ENCODE measurements at places on chromosomes 16 and 17. TPM values are rescaled to one million over a fixed set of nuclear protein-coding genes. Genes with fewer than 3 reads are reported as not detected.

The HS3ST3B1 gene
- 3.3 TPM for total RNA-seq

DNA sequence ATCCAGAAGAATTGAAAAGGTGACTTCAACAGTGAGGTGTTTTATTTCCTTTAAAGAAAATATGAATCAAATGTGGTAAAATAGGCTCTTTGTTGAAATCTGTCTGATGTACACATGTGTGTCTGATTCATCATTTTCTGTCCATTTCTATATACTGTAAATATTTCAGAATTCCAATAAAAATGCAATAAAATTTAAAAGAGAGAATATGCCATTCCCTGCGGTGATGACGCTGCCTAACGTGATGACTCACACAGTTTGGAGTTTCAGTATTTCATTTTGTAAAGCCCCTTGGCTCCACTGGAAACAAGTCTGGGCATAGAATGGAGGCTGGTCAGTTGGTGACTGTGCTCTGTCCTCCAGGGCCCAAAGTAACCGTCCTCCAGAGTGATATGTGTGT lies 482.5 kb upstream of the CDH5 start:
- DNase-seq, result peak; percentile 65

DNA sequence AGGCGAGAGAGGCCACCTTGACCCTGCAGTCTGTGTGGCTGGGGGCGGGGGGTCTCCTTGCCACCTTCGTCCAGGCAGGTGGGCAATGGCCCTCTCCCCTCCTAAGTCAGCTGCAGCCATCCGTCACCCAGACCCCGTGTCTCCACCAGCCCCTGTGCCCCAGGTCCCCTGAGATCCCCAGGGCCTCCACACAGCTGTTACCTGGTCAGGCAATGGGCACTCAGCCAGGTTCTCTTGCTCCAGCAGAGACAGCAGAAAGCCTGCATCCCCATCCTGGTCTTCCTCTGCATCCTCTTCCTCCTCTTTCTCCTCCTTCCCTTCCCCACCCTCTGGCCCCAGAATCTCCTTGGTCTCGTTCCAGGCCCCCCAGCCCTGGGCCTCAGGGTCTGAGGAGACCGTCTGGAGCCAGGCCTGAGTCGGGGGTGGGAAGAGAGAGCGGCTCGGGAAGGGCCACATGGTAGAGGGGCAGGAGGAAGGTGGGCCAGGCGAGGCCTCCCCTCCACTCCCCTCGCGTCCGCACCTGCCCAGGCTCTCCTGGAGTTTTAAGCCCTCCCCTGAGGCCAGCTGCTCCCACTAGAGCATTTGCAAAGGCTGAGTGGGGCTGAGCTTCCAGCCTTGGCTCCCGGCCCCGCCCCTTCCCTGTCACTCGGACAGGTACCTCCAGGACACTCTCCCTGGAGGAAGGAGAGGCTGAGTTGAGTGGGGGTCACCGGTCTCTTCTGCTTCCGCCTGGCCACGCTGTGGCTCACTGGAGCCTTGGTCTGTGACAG lies at the start of gene PABPN1L:
TSS of gene PABPN1L (minus strand) at position 510 of the 770 bp plus-strand sequence. CDS start at position 456, 54 bp downstream.
- no peak for DNase-seq

- no peak for DNase-seq
These were observed 120.9 kb upstream of the HS3ST2 start for GRCh38 chr16:22692916-22693637.

- no peak for DNase-seq
These were observed 18.1 kb downstream of the SDK2 start for GRCh38 chr17:73625991-73626673.

- DNase-seq, result no peak
These were observed 138.3 kb downstream of the CHD9NB start for GRCh38 chr16:52914428-52914827.

The SMARCD2 gene
- 81.1 TPM for total RNA-seq

- DNase-seq, result peak; percentile 24
These were observed 44.0 kb upstream of the AKTIP start for GRCh38 chr16:53546988-53547391.

DNA sequence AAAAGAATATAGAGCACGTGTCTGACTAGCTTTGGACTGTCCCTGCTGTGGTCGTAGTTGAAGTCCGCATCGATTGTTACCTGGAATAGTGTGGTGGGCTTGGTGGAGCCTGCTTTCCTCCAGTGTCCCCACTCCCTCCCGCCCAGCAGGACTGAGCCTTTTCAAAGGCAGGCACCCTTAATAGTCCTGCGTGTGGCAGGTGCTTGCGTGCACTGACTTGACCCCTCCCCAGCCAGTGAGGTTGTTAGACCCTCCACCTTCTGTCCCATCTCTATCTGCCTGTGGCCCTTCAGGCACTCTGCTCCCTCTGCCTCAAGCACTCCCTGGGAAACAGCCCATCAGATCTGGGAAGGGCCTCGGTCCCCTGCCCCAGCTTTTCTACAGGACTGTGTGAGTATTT lies 36.6 kb downstream of the TMEM11 start:
- DNase-seq, result no peak

DNA sequence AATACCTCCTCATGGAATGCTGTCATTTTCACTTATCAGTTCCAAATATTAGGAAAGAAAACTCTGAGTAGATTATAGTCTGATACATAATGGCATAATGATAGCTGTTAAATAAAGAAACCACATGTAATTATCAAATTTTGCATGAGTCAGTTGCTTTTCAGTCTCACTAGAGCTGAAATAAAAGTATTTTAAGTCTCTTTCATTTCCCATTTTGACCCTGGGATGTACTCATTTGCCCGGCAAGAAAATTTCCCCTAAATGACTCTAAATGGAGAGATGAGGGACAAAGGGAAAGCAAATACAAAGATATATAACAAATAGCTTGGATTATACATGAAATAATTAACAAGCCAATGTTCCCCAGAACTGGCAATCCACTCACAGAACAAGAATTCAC lies 47.9 kb upstream of the CPHXL start:
- DNase-seq, result no peak

DNA sequence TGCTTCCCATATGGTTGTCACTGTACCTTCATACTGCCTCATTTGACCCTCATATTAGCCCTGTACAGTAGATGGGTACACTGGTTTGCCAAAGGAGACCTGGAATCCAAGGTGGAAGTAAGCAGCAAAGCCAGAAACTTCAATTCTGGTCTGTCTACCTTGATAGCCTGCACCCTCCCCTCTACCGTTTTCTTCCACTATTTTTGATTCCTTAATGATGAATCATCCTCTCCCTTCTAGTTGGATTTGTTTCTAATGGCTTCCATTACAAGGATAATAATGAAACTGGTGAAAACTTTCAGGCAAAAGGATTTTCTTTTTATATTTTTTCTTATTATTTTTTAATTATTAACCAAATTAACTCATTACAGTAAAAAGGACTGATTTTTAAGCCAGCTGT lies 17.3 kb downstream of the TAC4 start:
- DNase-seq, result peak; percentile 68

DNA sequence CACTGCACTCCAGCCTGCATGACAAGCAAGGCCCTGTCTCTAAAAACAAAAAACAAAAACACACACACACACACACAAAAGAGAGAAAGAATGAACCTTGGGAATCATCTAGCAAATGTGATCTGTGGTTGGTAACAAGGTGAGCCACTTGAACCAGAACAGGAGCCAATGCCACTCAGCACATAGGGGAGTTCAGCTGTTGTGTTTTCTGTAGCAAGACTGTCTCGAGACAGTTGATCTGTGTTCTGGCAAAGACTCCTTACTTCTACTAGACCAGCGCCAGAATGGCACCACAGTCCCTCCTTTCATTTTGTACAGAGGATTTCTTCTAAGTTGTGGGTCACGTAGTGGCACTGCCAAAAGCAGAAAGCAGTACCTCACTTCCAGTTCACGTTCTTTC lies 20.7 kb downstream of the ATP2A1 start:
- no peak for DNase-seq

The DNAH2 gene
- total RNA-seq, result not detected

The DBNDD1 gene
- total RNA-seq, result 10.9 TPM

The APOH gene
- not detected for total RNA-seq

DNA sequence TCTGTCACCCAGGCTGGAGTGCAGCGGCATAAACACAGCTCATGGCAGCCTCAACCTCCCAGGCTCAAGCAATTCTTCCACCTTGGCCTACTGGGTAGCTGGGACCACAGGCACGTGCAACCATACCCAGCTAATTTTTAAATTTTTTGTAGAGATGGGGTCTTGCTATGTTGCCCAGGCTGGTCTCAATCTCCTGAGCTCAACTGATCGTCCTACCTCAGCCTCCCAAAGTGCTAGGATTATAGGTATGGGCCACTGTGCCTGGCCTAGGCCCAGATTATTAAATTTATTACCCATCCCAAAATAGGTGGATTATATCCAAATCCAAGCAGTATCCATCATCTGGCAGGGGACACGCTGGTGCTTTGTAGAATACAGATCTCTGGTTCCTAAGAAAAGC lies 53.8 kb downstream of the METTL16 start:
- no peak for DNase-seq

GRCh38 chr17:40284085-40284713 lies 3.5 kb upstream of the CDC6 start:
- DNase-seq, result peak; percentile 73

DNA sequence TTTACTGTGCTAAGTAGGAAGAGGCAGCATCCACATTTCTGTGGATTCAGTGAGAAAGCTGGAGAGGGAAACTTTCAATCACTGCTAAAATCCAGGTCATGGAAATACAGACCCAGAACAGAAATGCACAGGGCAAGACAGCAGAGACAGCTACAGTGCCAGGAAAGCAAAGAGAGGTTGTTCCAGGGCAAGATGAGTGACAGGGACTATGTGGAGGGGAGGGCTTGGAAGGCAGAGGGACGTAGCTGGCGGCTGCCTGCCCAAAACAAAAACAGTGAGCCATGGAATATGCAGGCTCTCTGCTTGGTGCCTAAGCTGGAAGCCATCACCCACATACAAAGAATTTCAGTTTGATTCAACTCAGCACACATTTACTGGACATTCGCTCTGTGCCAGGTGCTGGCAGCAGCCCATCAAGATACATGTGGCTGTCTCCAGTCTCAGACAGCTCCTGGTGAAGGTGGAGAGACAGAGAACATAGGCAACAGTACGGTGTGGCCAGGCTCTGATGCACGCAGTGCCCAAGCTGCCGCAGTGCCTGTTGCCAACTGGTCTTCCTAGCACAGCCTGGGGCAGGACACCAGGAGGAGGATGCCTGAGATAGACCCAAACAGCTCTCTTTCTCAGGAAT lies 88.7 kb downstream of the AIPL1 start:
- no peak for DNase-seq

GRCh38 chr17:4600563-4600962 lies 16.2 kb downstream of the SMTNL2 start:
- no peak for DNase-seq

DNA sequence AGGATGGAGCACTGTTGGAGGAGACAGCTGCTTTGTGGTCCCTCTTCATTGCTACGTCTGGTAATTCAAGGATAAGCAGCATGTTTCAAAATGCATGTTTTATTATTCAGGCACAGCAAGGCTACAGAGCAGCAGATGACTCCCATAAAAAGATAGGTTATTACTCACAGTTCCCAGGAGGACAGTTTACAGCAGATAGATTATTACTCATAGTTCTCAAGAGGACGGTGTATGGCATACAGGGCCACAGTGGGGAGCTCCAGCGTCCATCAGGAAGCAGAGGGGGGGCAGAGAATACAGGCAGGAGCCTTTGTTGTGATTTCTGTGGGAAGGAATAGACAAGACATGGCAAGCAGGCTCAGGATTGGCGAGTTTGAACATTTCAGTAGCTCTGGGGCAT lies 72.9 kb downstream of the DNAH9 start:
- DNase-seq, result no peak

The APOBR gene
- not detected for total RNA-seq

- DNase-seq, result no peak
These were observed 62.5 kb downstream of the XPO6 start for GRCh38 chr16:28149011-28149888.

DNA sequence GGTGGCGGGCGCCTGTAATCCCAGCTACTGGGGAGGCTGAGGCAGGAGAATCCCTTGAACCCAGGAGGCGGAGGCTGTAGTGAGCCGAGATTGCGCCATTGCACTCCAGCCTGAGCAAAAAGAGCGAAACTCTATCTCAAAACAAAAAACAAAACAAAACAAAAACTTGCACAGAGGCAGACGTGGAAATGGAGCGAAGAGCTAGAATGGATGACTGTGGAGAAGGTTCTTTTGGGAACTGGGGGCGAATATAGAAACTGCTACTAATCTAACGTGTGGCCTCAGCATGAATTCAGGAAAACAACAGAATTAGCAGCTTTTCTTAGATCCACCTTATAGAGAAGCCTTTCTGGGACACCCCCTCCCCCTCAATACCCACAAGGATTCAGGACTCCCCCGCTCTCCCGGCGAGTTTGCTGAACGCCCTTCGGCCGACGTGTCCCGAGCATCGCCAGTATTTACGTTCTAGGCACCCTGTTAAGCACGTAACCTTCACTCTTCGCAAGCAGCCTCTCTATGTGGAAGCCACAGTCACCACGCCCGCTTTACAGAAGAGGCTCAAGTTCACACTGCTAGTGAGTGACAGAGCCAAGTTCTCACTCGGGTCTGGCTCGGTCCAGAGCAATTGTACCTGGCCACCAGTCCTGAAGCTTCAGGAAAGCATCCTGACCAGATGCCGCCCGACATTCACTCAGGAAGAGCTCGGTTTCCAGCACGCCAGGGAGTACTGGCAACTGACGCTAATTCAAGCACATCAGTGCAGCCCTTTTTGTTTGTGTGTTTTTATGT lies 13.3 kb upstream of the ABR start:
- no peak for DNase-seq

The SLC38A8 gene
- not detected for total RNA-seq

GRCh38 chr17:3308603-3309002 lies 10.4 kb upstream of the OR3A1 start:
- DNase-seq, result no peak

GRCh38 chr16:76837872-76838271 lies 353.1 kb upstream of the MON1B start:
- DNase-seq, result no peak

The GDPD1 gene
- total RNA-seq, result not detected

- DNase-seq, result no peak
These were observed 581 bp downstream of the CHST5 start for GRCh38 chr16:75535211-75535843.

- DNase-seq, result no peak
These were observed 63.4 kb downstream of the BRIP1 start for GRCh38 chr17:61799812-61800484.

- DNase-seq, result peak; percentile 60
These were observed 130.8 kb downstream of the XYLT1 start for GRCh38 chr16:17339764-17340541.

- DNase-seq, result no peak
These were observed 55.7 kb upstream of the AKTIP start for GRCh38 chr16:53558710-53559109.

DNA sequence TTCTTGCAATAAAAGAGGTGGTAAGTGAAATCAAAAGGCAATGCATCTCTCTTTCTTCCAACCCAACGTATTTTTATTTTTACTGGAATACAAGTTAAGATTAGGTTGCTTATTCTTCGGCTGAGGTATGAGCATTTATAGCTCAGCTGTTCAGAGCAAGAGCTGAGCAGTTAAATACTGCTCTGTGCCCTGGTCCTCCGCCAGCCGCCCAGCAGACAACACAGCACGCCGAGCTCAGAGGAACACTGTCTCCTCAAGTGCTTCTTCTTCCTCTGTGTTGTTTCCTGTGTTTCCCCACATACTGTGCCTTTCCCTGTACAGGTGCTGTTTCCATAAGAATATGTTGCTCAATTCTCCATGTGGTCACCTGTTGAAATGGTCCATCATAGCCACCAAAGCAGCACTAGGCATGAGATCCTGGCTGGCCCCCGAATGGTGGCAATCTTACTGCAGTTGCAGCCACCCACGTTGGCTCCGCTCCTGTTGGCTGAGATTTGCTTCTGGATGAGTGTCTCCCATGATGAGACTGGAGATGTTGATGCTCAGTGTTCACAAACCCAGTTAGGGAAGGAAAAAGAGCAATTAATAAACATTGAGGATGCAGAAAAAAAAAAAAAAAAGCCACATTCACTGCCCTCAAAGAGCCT lies 515.3 kb downstream of the GRIN2A start:
- DNase-seq, result no peak

- DNase-seq, result no peak
These were observed 5.5 kb upstream of the SLC7A5 start for GRCh38 chr16:87874639-87875427.

The CLEC18A gene
- total RNA-seq, result not detected

Measured in M059J (cell line).